Activated CD8-positive, alpha-beta memory T cell treated with anti-CD3 and anti-CD28 coated beads for 1 hour (primary cell): ENCODE measurements at places on chromosomes 12 and 14.
A peak's percentile ranks its signal among the peaks of the same experiment; 100 is the strongest.

- DNase-seq, result no peak
Observed at GRCh38 chr12:64569923-64570691, 40.2 kb upstream of the RASSF3 start.

- DNase-seq, result no peak
Observed at GRCh38 chr12:39620659-39621658, 1.4 kb upstream of the ABCD2 start.

DNA sequence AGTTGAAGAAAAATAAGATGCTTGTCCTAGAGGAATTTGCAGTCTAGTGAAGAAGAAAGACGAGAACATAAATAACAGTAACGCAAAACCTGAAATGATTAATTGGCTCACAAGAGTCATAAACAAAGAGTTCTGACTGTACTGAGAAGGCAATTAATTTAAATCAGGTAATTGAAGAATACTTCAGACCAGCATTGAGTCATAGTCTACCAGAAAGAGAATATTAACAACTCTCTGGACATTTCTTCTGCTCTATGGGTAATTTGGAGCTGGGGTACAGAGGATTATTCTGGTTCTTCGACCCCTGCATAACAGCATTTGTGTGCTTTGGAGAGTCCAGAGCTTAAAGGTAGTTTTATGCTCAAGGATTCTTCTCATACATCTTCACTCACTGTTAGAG lies 390.3 kb upstream of the DCN start:
- DNase-seq, result no peak

DNA sequence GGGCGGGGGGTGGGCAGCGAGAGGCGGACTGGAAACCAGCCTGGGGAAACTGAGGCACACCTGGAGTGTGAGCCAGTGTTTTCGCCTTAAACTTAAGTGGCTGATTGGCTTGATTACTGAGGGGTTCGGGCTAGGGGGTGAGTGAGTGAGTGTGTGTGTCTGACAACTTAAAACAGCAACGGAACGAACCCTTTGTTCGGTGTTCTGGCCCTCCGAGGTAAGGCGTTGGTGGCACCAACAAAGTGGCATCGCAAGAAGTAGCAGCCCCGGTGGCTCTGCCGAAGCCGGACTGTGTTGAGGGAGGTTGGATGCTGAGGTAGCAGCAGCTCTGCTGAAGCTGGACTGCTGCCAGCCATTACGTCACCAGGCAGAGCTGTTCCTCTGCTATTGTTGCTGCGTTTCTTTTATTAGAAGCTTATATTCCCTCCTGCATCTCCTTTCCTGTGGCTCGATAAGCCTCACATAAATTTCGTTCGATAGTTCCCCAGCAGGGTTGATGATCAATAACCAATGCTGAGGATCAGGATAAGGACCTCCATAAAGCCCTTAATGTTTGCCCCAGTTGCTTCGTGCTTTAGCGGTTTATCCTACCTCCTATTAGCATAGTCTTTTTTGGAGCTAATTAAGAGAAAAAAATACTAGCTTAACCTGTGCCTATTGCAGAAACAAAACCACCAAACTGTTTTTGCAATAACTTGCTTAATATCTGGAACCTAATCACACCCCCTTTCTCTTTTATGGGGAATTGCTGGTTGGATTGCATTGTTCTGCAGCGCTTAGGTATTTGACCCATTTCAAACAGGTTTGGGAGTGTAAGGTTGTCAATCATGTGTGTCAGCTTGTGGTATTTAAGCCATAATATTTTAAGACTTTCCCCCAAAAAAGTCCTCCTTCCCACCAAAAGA lies 1.3 kb downstream of the GPR137C start:
- DNase-seq, result peak; percentile 67

GRCh38 chr14:55070981-55071411 lies 19.5 kb downstream of the MAPK1IP1L start:
- no peak for DNase-seq

GRCh38 chr12:105820429-105821125 lies 318.2 kb downstream of the NUAK1 start:
- DNase-seq, result no peak

- DNase-seq, result no peak
Observed at GRCh38 chr12:93121729-93122488, 192.8 kb upstream of the EEA1 start.

GRCh38 chr12:83113945-83114344 lies 427.2 kb downstream of the TMTC2 start:
- no peak for DNase-seq

DNA sequence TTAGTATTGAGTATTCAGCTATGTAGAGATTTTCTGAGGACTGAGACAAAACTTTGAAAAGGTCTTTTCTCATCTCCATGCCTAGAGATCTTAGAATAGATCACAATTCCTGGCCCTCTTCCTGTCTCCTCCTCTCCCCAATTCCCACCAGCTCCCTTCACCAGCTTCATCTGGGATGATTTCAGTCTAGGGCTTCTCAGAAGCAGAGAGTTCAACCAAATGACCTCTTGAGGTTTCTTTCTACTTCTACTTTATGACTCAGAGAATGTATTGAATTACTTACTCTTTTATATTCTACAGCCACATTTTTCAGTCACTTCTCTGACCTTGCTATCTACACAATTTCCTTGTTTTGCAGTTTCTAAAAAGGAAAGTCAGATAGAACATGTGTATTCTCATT lies 19.4 kb upstream of the SNX6 start:
- no peak for DNase-seq

DNA sequence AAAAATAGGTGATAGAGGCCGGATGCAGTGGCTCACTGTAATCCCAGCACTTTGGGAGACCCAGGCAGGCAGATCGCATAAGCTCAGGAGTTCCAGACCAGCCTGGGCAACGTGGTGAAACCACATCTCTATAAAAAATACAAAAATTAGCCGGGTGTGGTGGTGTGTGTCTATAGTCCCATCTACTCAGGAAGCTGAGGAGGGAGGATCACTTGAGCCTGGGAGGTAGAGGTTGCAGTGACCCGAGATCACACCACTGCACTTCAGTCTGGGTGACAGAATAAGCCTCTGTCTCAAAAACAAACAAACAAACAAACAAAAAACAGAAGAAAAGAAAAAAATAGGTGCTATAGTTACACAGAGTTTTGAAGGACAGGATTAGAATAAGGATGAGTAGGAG lies 142.1 kb downstream of the SAMD4A start:
- DNase-seq, result no peak

DNA sequence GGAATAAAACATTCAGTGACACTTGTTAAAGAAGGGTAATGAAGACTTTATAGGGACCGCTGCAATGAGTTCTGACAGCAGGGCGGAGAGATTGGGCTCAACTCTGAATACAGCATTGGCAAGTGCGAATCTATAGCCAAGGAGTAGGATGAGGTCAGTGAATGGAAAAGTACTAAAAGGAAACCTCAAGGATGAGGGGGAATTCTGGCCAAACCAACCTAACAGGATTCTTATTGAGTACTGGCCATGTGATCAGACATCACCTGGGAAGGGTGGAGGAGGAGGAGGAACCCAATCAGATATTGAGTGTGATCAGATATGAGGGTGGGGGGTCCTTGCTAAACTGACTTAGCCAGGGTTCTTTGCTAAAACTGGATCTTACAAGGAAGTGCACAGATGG lies 31.0 kb downstream of the DRAM1 start:
- no peak for DNase-seq

DNA sequence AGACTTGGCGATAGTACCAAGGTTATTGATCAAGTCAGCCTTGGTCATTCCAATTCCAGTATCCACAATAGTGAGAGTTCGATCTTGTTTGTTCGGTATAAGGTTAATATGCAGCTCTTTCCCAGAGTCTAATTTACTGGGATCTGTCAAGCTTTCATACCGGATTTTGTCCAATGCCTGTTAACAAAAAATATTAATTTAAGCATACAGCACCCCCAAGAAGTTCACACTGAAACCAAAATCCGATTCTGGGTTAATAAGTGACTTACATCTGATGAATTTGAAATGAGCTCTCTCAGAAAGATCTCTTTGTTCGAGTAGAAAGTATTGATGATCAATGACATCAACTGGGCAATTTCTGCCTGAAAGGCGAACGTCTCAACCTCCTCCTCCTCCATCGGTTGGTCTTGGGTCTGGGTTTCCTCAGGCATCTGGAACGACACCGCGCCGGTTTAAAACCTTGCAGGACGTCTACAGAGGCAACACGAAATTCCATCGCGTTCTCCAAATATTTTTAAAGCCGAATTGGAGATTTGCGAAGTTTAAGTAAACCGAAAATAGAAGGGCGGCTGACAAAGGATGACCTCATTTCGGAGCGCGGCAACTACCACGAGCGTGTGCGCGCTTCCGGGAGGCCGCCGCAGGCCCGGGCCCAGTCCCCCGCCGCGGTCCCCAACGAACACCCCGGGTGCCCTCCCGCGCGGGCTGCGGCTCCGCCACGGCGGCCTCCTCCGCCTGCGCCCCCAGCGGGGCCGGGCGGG lies 716 bp downstream of the HSP90AA1 start:
- DNase-seq, result no peak

DNA sequence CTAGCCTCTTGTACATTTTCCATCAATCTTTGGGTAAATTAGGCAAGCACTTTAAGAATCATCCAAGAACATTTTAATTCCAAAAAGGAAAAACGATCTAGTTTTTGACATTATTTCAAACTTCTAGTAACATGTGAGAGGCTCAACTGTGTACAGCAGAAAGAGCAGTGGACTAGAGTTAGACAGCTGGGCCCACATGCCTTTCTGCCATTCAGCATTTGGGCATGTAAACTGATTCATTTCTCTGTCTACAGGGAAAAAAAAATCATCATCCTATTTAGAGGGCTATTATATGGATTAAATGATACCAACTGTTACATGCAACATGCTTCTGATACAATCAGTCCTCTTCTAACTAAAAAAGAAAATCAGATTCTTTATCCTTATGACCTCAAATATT lies 17.7 kb downstream of the ATP2B1 start:
- no peak for DNase-seq

- DNase-seq, result no peak
Observed at GRCh38 chr12:121990114-121990647, 31.5 kb upstream of the BCL7A start.

DNA sequence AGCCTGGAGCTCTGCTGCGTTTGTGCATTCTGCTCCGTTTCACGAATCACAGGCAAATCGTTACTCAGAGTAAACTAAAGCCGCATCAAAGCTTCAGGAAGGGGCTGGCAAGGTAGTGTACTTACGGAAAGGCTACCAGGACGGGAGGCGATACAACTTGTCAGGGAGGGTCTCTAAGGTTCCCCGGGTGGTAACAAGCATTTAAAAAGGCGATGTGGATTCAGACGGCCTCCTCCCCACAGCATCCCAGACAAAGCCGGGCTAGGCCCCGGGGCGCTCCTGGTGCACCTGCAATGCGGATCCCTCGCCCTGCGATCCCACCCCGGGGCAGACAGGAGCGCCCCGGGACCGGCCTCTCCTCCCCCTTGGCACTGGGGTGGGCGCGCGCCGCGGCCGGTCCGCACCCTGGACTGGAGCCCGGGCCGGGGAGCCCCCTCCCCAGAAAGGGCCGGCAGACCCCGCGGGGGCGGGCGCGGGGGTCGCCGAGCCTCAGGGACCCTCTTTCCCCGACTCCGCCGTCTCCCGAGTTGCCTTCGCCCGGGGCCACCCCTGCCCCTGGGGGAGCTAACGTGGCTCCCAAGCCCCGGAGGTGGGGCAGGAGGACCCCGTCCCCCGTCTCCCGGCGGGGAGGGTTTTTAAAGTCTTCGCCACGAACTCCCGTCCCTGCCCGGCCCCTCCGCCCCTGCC lies 718 bp downstream of the CCDC92 start:
- peak; percentile 10 for DNase-seq

DNA sequence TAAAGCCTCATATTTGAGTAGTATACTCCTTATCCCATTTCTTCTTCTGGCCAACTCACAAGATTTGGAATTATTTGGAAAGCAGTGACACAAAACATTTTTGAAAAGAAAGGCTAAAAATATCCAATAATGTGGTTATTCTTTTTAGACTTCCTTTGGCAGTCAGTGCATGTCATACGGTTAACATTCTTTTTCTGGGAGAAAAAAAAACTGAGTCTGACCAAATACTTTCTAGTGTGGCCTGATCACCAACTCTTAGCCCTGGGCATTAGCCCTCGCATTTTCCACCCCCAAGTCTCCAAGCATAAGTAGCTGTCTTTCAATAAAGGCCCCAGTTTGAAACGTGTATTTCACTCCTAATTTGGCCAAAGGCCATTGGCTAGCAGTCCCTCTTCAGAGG lies 5.9 kb downstream of the RASSF3 start:
- DNase-seq, result no peak

- DNase-seq, result no peak
Observed at GRCh38 chr12:32476446-32476845, 77.1 kb downstream of the FGD4 start.

DNA sequence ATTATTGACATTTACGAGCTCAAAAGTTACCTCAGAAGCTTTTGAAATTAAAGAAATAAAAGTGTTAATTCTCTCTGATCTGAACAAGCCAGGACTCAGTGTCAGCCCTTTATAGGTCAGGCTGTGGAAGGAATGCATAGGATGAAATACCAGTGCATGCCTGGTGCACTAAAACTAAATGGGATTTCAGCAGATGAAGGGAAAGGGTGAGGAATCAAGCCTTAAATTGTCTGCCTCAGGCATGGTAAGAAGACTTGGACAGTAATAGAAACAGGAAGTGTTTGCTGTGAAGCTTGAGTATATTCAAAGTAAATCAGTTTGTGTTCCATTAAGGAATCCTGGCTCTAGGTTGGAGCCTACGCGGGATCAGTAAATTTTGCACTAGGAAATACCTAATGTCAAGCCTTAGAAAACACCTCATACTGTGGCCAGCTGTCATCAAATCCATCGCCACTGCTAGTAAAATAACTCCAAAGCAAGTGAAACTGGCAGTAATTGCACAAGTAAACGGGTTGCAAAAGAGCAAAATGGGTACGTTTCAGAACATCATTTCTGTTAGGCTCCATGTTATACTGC lies 76.3 kb downstream of the PDE3A start:
- DNase-seq, result no peak

- DNase-seq, result no peak
Observed at GRCh38 chr12:27246774-27247173, 2.7 kb downstream of the STK38L start.

DNA sequence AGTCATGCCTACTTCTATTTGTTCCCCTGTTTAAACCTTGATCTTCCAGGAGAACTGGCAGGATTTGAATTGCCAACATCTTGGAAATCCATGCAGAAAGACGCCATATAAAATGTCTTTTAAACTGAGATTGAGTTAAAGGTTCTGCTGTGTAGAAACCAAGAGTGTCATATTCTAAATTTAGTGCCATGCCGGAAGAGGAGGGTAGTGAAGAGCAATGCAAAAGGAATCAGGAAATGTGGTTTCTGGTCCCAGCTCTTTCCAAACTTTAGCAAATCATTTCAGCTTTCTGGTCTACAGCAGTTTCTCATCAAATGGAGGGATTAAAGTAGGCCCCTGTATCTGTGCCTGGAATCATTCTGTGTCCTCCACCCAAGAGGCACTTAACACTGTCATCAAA lies 85.7 kb downstream of the BTG1 start:
- DNase-seq, result no peak

GRCh38 chr12:110123919-110124268 lies 263 bp upstream of the IFT81 start:
- DNase-seq, result no peak

DNA sequence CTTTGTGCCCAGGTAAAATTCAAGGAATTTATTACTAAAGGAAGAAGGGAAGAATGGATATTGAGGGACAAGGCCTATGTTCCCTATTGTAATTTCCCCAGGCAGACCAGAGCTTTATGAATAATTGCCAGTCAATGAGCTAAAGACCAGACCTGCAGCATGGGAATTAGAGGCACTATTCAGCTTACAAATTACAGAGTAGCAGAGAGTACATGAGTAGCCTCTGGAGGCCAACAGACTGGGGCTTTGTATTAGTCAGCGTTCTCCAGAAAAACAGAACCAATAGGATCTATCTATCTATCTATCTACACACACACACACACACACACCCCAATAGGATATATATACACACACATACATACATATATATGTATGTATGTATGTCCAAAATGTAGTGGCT lies 120.0 kb upstream of the RPH3A start:
- no peak for DNase-seq
